Esophagus muscularis mucosa (tissue), 4 donors: ENCODE measurements at places on chromosomes 12 and 14. TPM values are rescaled to one million over a fixed set of nuclear protein-coding genes. Genes with fewer than 3 reads are reported as not detected.

The RBP5 gene
- total RNA-seq: 0.46 TPM

The MGP gene
- 929 TPM for total RNA-seq

The KRT80 gene
- total RNA-seq: 0.11 TPM

The PTPRR gene
- total RNA-seq: 0.57 TPM

The STON2 gene
- total RNA-seq: 8.9 TPM

The INHBC gene
- total RNA-seq: not detected

The TEX52 gene
- total RNA-seq: not detected

- H3K27ac ChIP-seq: no peak overlapping the region
- no peaks in the 10 kb centered on the region for H3K36me3 ChIP-seq
- H3K27me3 ChIP-seq: no peaks in the 10 kb centered on the region
- no peak overlapping the region for H3K4me3 ChIP-seq
- H3K4me1 ChIP-seq: no peaks in the 10 kb centered on the region
- DNase-seq: no peak
Measured at GRCh38 chr14:33545696-33546095, 405.2 kb downstream of the EGLN3 start.

DNA sequence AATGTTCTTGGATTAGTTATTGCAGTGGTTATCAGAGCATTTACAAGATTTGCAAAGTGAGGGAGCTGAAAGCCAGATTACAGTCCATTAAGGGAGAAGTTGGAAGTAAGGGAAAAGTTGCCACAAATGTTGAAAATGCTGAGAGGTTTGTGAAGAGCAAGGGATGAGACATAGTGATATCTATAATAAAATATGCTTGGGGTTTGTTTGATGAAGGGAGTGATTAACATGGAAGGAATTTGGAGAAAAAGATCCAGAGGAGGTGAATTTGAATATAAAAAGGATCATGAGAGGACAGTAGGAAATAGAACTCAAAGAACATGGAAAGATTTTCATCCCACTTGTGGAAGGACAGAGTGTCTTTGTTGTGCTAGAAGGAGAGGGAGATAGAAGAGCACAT, 19.3 kb upstream of the CCER1 start:
- H3K4me1 ChIP-seq: no peaks in the 10 kb centered on the region
- DNase-seq: no peak
- no peaks in the 10 kb centered on the region for H3K27me3 ChIP-seq
- H3K36me3 ChIP-seq: no peaks in the 10 kb centered on the region
- no peak overlapping the region for H3K27ac ChIP-seq
- no peak overlapping the region for H3K4me3 ChIP-seq

DNA sequence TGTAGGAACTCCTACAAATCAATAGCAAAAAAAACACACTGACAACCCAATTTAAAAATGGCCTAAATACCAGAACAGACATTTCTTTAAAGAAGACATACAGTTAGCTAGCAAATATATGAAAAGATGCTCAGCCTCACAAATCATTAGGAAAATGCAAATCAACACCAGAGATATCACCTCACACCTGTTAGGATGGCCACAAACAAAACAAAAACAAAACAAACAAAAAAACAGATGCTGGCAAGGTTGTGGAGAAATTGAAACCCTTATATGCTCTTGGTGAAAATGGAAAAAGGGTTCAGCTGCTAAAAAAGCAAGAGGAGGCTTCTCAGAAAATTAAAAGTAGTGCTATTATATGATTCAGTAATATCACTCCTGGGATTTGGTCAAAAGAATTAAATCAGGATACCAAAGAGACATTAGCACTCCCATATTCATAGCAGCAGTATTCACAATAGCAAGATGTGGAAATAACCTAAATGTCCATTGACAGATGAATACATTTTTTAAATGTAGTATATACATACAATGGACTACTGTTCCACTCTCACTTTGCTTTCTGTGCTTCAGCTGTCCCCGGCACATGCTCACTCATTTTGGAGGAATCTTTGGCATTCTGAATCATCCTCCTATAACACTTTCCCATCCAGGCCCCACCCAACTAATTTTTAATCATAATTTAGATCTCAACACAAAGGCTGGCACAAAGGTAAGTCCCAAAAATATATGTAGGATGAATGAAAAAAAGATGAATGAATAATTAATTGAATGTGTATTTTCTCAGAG, 99.1 kb downstream of the SYT1 start:
- no peak for DNase-seq
- H3K27ac ChIP-seq: no peak overlapping the region
- H3K36me3 ChIP-seq: no peaks in the 10 kb centered on the region
- H3K4me3 ChIP-seq: no peak overlapping the region

DNA sequence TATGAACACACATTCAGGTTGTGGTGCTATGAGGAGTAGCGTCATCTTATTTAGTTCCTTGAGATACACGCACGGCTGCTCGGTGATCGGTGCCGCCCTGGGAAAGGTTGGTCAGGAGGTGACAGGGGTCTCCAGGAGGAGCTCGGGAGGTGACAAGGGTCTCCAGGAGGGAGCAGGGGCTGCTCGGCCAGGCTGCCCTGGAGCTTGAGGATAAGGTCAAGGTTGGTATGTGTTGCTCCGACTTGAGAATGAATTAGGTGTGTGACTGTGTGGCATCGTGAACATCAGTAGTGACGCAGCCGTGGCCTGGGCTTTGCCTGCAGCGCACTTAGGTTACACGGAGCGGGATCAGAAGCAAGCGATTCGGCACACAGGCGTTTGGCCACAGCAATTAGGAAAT, 36.2 kb downstream of the CCDC92 start:
- no peak overlapping the region for H3K4me3 ChIP-seq
- DNase-seq: no peak
- no peaks in the 10 kb centered on the region for H3K4me1 ChIP-seq

GRCh38 chr12:132218527-132218875, 74.2 kb downstream of the NOC4L start:
- H3K4me3 ChIP-seq: no peak overlapping the region
- H3K4me1 ChIP-seq: no peaks in the 10 kb centered on the region
- H3K36me3 ChIP-seq: no peaks in the 10 kb centered on the region
- no peak for DNase-seq

- no peak overlapping the region for H3K4me3 ChIP-seq
- H3K27ac ChIP-seq: no peak overlapping the region
- H3K27me3 ChIP-seq: no peaks in the 10 kb centered on the region
- DNase-seq: no peak
- peaks cover 11% of the 10 kb centered on the region for H3K4me1 ChIP-seq
Measured at GRCh38 chr12:91986084-91986483, 159.6 kb downstream of the BTG1 start.

DNA sequence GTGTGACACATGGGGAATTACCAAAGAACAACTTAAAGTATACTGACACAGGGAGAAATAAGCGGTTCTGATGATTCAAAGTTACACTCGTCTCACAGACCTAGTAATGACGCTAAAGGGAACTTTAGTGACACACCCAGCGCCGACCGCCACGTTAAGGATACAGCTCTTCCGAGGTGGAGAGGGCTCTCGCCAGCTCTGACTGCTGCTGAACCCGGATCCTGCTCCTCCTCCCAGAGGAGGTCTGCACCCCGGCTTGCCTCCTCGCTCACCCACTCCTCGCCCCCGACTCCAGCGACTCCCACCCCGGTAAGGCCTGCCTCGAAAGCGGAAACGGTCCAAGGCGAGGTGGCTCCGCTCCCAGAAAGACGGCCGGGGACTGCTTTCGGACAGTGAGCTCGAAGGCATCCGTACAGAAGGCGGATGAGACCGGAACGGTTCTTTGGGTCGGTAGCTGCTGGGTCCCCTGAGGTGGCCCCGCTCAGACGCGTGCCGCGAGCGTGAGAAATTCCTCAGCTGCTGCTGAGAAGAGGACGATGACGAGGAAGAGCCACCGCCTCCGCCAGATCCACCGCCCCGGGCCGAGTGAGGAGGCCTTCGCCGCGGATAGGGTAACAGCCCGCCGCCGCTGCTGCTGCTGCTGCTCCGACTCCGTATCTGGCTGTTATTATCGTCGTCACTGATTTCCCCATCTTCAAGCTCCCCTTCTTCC, 643 bp downstream of the ZFC3H1 start:
- DNase-seq: peak; percentile 95
- peak overlapping the region; percentile 96 for H3K27ac ChIP-seq
- no peaks in the 10 kb centered on the region for H3K27me3 ChIP-seq
- peak overlapping the region; percentile 77 for H3K4me3 ChIP-seq
- peaks cover 36% of the 10 kb centered on the region for H3K4me1 ChIP-seq

GRCh38 chr12:46574847-46575246, 202.3 kb upstream of the SLC38A2 start:
- H3K4me1 ChIP-seq: no peaks in the 10 kb centered on the region
- no peaks in the 10 kb centered on the region for H3K27me3 ChIP-seq
- H3K27ac ChIP-seq: no peak overlapping the region
- no peaks in the 10 kb centered on the region for H3K36me3 ChIP-seq
- DNase-seq: no peak

GRCh38 chr12:114767906-114768722, 84.1 kb upstream of the TBX3 start:
- H3K4me1 ChIP-seq: peaks cover under 1% of the 10 kb centered on the region
- no peak overlapping the region for H3K27ac ChIP-seq
- no peaks in the 10 kb centered on the region for H3K36me3 ChIP-seq
- H3K27me3 ChIP-seq: no peaks in the 10 kb centered on the region

DNA sequence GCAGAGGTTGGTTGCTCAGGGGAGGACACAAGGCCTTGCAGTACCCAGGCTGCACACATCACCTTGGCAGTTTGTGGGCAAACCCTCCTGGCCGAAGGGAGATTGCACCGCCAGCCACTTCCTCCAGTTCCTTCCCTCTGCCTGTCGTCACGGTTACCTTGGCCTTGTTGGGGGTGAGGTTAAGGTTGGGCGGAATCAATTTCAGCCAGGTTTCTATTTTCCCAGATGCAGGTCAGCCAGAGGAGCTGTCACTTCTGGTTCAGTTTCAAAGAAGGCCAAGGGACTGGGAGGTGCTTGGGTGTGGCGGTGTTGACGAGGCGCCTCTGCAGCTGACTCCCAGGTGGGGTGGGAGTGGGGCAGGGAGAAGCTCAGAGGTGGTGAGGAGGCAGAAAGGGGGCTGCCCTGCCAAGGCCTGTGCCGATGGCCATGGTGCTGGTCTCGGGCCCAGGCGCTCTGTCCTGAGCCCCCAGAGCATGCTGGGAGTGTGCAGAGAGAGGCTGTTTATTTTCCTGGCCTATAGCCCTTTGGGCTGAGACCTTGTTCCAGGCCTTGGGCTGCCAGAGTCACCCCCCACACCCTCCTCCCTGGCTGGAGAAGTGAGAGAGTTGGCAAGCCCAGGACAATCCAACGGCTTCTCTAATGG, 31.4 kb downstream of the JDP2 start:
- DNase-seq: no peak
- peaks cover 82% of the 10 kb centered on the region for H3K4me1 ChIP-seq
- no peak overlapping the region for H3K4me3 ChIP-seq
- H3K27me3 ChIP-seq: no peaks in the 10 kb centered on the region
- H3K27ac ChIP-seq: peak overlapping the region; percentile 29

DNA sequence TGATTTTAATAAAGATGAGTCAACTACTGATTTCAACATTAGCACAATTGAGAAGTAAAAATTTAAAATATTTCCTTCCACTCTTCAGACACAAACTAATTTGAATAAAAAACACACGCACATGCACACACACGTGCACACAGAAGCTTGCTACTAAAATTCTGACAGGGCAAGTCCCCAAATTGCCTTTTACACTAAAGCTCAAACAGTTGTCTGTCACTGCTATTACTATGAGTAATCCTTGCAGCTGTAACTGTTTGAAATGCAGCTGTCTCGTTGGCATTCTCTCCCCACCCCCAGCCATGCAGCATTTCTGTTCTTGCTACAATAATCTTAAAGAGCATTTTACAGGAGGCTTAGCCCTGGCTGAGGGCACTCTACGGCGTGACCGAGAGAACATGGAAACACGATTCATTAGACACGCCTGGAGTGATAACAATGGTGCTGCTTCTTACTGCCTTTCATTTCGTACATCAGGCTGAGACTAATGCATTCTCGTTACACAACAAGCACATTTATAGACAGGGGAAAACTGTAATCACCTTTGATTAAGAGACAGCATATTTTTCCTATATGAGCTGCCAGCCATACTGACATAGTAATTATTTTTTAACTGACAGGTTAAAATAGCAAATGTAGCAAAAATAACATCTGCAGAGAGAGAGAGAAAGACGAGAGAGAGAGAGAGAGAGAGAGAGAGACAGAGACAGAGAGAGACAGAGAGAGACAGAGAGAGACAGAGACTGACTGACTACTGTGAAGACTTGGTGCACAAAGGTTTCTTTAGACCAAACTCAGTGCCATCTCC, 153.8 kb downstream of the MED13L start:
- H3K27me3 ChIP-seq: no peaks in the 10 kb centered on the region
- no peak for DNase-seq
- no peaks in the 10 kb centered on the region for H3K36me3 ChIP-seq

GRCh38 chr12:32399370-32400113, at the start of gene FGD4:
TSS of gene FGD4 (plus strand) at chr12:32399558.
- H3K27ac ChIP-seq: peak within 1 kb of the TSS; percentile 75
- H3K4me3 ChIP-seq: peak within 1 kb of the TSS; percentile 81
- H3K4me1 ChIP-seq: peaks cover 5% of the 10 kb centered on the region
- no peaks in the 10 kb centered on the region for H3K36me3 ChIP-seq
- peak; percentile 93 for DNase-seq
- no peaks in the 10 kb centered on the region for H3K27me3 ChIP-seq

- no peak for DNase-seq
- H3K27me3 ChIP-seq: no peaks in the 10 kb centered on the region
- H3K4me1 ChIP-seq: peaks cover 28% of the 10 kb centered on the region
- H3K27ac ChIP-seq: no peak overlapping the region
Measured at GRCh38 chr14:32426028-32426427, 96.9 kb downstream of the AKAP6 start.

DNA sequence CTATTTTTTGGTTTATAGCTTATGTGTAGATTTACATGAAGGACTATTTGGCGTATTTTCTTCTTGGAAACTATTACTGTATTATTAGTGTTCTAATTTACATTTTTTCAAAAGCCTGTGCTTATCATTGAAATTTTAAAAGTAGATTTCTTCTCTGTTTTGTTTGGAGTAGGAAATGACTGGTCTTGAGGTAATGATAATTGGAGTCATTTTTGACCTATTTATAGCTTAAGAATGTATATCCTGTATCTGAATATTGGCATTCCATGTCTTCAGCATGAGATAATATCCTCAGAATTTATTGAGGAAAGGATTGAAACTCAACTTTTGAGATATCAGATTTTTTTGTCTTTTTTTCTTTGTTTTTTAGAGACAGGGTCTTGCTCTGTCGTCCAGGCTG, 193.4 kb downstream of the ERC1 start:
- H3K4me1 ChIP-seq: no peaks in the 10 kb centered on the region
- H3K4me3 ChIP-seq: no peak overlapping the region
- H3K27ac ChIP-seq: no peak overlapping the region
- no peaks in the 10 kb centered on the region for H3K27me3 ChIP-seq
- DNase-seq: no peak
